ENCODE measurements at places on chromosomes 2 and 18.

GRCh38 chr2:98269830-98270229, 76.4 kb upstream of the CNGA3 start:
- no peak for DNase-seq

GRCh38 chr2:45808294-45808800, 156.9 kb downstream of the PRKCE start:
- no peak for DNase-seq

- DNase-seq, result no peak
Measured at GRCh38 chr18:5142859-5143258, 54.2 kb downstream of the AKAIN1 start.

DNA sequence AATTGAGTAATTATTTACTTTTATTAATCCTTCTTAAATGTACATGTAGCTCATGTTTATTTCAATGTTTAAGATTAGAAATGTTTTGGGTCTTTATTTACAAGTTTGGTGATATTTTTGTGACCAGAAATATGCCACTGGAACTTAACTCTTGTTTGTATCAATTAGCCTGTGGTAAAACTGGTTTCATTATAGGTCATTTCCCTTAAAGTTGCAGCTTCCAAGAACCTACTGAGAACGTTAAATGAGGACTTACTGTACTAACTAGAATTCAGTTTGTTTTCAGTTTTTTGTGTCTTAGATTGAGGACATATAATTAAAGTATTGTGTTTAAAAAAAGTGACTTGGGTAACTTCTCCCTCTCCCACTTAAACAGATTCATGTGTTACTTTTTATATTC, 4.3 kb downstream of the TYW5 start:
- DNase-seq, result no peak

DNA sequence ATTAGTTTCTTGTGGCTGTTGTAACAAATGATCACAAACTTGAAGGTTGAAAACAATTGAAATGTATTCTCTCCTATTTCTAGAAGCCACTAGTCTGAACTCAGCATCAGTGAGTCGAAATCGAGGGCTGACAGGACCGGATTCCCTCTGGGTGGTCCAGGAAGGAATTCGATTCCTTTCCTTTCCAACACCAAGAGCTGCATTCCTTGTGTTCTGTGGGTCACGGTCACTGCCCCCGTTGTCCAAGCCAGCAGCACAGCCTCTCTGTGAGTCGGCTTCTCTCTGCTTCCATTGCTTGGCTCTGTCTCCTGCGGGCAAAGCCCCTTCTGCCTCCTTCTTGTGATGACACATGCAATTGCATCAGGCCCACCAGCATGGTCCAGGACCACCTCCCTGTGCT, 67.3 kb downstream of the SMIM21 start:
- DNase-seq, result no peak
